ENCODE measurements at places on chromosomes 12 and 14.

DNA sequence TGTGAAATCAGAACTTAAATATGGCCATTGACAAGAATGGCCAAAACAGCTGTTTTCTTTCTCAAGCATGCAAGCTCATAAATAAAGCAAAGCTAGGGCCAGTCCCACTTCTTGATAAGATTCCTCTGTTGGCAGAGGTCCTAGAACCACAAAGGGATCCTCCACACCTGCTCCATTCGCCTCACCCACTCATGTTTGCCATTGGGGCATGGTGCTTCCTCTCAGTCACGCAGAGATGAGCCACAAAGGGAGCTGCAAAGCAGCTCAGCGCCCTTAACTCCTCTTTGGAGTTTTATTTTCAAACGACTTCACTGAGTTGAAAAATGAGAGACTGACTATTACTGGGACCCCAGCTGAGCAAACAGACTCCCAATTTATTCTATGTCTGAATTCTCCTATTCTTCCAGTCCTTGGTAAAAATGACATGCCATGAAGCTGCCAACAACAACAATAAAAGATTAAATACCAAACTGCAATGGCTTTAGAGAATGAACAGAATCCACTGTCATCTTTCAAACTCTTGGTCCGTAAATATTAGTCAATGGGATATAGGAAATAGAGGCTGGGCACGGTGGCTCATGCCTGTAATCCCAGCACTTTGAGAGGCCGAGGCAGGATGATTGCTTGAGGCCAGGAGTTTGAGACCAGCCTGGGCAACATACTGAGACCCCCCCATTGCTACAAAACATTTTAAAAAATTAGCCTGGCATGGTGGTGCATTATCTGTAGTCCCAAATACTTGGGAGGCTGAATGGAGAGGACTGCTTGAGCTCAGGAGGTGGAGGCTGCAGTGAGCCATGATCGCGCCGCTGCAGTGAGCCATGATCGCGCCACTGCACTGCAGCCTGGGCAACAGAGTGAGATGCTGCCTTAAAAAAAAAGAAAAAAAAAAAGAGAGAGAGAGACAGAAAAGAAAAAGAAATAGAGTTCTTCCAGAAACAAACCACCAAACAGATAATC is 16.4 kb downstream of the MANSC1 start:
- DNase-seq, result no peak
- H3K27ac ChIP-seq, result no peak overlapping the region
- H3K36me3 ChIP-seq, result peaks cover 12% of the 10 kb centered on the region
- H3K4me3 ChIP-seq, result no peak overlapping the region
- H3K27me3 ChIP-seq, result no peaks in the 10 kb centered on the region

DNA sequence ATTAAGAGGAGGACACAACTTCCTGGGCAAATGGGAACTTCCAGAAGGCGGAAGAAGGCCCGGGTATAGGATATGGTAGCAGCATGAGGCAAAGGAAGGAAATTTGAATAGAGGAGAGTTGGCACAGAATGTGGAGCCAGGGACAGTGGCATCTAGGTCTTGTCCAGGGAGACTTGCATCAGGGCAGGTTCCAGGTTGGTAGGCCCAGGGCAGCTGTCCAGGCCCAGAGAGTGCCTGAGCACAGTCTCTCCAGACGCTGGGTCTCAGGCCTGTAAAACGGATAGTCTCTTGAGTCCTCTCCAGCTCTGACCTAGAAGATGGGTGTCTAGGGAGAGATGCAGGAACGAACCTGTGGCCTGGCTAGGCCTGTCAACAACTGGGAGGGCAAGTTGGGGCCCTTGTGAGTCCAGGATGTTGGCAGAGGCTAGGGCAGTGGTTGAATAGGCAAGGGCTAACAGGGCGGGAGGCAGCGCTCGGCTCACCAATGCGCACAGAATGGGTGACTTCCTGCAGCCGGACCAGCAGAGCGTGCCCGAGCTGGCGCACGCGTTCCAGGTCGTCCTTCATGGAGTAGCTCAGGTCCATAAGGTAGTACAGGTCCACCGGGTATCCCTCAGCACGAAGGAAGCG is 9.9 kb downstream of the ITGB7 start:
- no peaks in the 10 kb centered on the region for H3K36me3 ChIP-seq
- DNase-seq, result no peak
- H3K27me3 ChIP-seq, result no peaks in the 10 kb centered on the region

- peaks cover 7% of the 10 kb centered on the region for H3K4me1 ChIP-seq
- no peak overlapping the region for H3K4me3 ChIP-seq
- peak overlapping the region; percentile 28 for H3K27ac ChIP-seq
- no peaks in the 10 kb centered on the region for H3K36me3 ChIP-seq
Measured at GRCh38 chr12:57118711-57119271, 7.6 kb upstream of the STAT6 start.

DNA sequence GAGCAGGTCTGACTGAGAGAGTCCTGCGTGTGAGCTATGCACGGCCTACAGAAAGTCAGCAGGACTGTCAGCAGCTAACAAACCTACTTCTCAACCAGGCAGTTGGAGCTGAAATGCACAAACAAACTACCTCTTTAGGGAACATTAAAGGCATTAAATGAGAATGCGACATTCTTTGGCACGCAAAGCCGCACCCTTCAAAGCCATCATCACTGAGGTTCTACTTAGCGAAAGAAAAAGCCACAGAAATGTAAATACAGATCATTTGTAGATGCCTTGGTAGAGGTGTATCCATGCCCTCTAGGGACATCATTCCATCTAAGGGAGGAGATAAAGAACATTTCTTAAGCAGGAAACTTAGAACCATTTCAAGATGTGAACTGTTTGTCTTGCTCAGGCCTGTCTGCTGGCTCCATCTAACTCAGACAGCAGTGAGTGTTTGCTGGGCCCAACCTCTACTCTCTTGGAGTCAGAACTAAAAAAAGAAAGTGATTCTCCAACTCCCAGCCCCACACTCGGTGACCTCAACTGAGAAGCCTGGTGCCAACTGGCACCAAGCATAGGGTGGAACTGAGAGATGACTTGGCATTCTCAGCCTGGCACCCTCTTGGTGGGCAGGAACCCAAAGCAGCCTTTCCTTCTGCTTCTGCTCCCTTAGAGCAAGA is 63.5 kb upstream of the MBIP start:
- no peak overlapping the region for H3K4me3 ChIP-seq
- H3K27ac ChIP-seq, result peak overlapping the region; percentile 63
- peaks cover 10% of the 10 kb centered on the region for H3K4me1 ChIP-seq
- no peaks in the 10 kb centered on the region for H3K27me3 ChIP-seq
- H3K36me3 ChIP-seq, result no peaks in the 10 kb centered on the region
- peak; percentile 51 for DNase-seq

- DNase-seq, result no peak
- H3K27me3 ChIP-seq, result no peaks in the 10 kb centered on the region
- H3K36me3 ChIP-seq, result no peaks in the 10 kb centered on the region
- peak overlapping the region; percentile 94 for H3K27ac ChIP-seq
Measured at GRCh38 chr14:105313381-105314286, 914 bp upstream of the PACS2 start.

GRCh38 chr14:75445236-75445635 is 17.4 kb downstream of the JDP2 start:
- H3K4me1 ChIP-seq, result peaks cover 88% of the 10 kb centered on the region
- H3K4me3 ChIP-seq, result no peak overlapping the region
- no peak for DNase-seq
- peaks cover 37% of the 10 kb centered on the region for H3K36me3 ChIP-seq
- no peak overlapping the region for H3K27ac ChIP-seq

DNA sequence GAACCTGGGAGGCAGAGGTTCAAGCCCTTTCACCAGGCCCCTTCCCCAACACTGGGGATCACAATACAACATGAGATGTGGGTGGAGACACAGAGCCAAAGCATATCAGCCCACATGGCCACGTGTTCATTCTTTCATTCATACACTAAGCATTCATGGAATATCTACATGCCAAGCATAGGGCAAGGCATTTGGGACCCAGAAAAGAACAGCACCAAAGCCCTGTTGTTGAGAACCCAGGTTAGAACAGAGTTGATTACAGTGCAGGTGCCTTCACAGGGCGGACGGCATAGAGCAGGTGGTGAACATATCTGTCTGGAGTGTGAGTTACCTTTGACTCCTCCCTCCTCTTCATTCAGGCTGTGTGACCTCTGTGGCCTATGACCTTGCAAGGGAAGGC is 159.4 kb upstream of the GSC start:
- H3K36me3 ChIP-seq, result no peaks in the 10 kb centered on the region
- H3K4me3 ChIP-seq, result no peak overlapping the region
- no peak overlapping the region for H3K27ac ChIP-seq
- DNase-seq, result no peak
- H3K27me3 ChIP-seq, result peaks cover 4% of the 10 kb centered on the region
- no peaks in the 10 kb centered on the region for H3K4me1 ChIP-seq

DNA sequence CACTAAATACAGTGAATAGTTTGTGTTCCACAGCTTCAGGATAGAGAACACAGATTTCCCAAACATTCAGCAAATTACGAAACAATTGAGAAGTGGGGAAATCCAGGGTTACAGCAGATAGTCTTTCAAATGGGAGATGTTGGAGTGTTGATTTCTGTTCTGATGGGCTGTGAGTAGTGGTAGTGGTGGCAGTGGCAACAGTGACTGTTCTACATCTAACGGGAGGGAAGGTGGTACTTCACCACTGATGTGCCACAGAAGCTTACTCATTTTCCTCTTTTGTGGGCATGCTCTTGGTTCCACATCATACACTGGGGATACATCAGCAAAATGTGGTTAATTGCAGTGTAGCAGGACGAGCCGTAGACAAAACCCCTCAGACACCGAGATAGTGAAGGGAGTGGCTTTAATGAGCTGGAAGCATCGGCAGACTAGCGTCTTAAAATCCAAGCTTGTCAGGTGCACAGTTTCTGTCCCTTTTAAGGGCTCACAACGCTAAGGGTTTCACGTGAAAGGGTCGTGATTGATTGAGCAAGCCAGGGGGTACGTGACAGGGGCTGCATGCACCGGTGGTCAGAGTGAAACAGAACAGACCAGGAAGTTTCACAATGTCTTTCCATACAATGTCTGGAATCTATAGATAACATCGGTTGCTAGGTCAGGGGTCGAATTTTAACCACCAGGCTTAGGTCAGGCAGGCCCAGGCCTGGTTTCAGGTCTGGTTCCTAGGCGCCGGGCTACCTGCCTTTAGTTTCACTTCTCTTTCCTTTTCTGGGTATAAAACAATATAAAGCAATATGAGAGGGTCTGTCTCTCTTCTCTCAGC is 330.6 kb upstream of the FBXO33 start:
- H3K27ac ChIP-seq, result no peak overlapping the region
- DNase-seq, result no peak
- H3K27me3 ChIP-seq, result no peaks in the 10 kb centered on the region
- H3K36me3 ChIP-seq, result no peaks in the 10 kb centered on the region
- no peak overlapping the region for H3K4me3 ChIP-seq

DNA sequence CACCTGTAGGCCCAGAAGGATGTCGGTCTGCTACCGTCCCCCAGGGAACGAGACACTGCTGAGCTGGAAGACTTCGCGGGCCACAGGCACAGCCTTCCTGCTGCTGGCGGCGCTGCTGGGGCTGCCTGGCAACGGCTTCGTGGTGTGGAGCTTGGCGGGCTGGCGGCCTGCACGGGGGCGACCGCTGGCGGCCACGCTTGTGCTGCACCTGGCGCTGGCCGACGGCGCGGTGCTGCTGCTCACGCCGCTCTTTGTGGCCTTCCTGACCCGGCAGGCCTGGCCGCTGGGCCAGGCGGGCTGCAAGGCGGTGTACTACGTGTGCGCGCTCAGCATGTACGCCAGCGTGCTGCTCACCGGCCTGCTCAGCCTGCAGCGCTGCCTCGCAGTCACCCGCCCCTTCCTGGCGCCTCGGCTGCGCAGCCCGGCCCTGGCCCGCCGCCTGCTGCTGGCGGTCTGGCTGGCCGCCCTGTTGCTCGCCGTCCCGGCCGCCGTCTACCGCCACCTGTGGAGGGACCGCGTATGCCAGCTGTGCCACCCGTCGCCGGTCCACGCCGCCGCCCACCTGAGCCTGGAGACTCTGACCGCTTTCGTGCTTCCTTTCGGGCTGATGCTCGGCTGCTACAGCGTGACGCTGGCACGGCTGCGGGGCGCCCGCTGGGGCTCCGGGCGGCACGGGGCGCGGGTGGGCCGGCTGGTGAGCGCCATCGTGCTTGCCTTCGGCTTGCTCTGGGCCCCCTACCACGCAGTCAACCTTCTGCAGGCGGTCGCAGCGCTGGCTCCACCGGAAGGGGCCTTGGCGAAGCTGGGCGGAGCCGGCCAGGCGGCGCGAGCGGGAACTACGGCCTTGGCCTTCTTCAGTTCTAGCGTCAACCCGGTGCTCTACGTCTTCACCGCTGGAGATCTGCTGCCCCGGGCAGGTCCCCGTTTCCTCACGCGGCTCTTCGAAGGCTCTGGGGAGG is at the start of gene LTB4R:
LTB4R (plus strand) TSS at position 857 of the 959 bp plus-strand sequence. CDS start 4,150 bp downstream, outside the sequence.
- H3K27ac ChIP-seq, result peak within 1 kb of the TSS; percentile 88
- peak within 1 kb of the TSS; percentile 70 for H3K4me3 ChIP-seq
- H3K4me1 ChIP-seq, result peaks cover 82% of the 10 kb centered on the region
- H3K36me3 ChIP-seq, result peaks cover 14% of the 10 kb centered on the region
- peaks cover 3% of the 10 kb centered on the region for H3K27me3 ChIP-seq
- peak; percentile 79 for DNase-seq

DNA sequence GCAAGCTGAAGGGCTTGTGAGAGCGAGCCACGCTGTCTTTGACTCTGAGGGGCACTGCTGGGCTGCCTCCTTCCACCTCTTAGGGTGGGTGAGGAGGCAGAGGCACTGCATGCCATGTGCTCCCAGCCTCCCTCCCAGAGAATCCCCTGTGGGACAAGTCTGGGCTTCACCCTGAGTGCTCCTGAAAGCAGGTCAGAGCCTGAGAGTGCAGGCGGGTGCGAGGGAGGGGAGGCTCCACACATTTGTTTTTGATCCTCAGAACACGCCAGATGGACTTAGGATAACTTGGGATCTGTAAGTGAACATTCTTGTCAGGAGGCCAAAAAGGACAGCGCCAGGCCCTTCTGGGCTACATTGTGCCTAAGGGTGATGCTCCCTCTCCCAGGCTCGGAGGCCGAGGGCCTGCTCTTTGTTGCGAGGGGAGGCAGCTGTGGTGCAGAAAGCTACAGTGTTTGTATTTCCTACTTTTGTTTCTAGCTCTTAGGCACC is 155.4 kb downstream of the TMX1 start:
- H3K4me3 ChIP-seq, result no peak overlapping the region
- peaks cover 38% of the 10 kb centered on the region for H3K4me1 ChIP-seq
- no peaks in the 10 kb centered on the region for H3K36me3 ChIP-seq
- peak; percentile 65 for DNase-seq

- H3K27me3 ChIP-seq, result no peaks in the 10 kb centered on the region
- DNase-seq, result no peak
- H3K36me3 ChIP-seq, result peaks cover 3% of the 10 kb centered on the region
- peak overlapping the region; percentile 89 for H3K27ac ChIP-seq
- H3K4me3 ChIP-seq, result no peak overlapping the region
- peaks cover 94% of the 10 kb centered on the region for H3K4me1 ChIP-seq
Measured at GRCh38 chr12:27585739-27586265, 61.8 kb downstream of the PPFIBP1 start.

DNA sequence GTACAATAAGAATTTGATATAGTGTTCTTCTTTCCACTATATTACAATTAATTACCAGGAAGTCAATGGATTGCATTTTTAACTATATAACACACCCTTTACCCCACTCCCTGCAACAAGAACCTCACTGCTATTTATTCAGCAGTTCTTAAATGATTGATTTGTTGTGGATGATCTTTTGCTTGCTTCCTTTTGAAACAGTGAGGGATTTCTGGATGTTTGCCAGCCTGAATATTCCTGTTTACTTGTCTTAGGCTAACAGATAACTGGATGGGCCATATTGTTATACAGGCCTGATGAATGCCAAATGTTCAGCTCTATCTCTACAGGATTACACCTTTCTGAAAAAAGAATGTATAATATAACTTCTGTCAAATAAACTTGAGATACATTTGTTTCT is 497.6 kb downstream of the APAF1 start:
- H3K27ac ChIP-seq, result no peak overlapping the region
- H3K36me3 ChIP-seq, result no peaks in the 10 kb centered on the region
- H3K4me1 ChIP-seq, result peaks cover 3% of the 10 kb centered on the region
- no peaks in the 10 kb centered on the region for H3K27me3 ChIP-seq
- H3K4me3 ChIP-seq, result no peak overlapping the region
